ENCODE measurements at places on chromosomes 1 and 21.

DNA sequence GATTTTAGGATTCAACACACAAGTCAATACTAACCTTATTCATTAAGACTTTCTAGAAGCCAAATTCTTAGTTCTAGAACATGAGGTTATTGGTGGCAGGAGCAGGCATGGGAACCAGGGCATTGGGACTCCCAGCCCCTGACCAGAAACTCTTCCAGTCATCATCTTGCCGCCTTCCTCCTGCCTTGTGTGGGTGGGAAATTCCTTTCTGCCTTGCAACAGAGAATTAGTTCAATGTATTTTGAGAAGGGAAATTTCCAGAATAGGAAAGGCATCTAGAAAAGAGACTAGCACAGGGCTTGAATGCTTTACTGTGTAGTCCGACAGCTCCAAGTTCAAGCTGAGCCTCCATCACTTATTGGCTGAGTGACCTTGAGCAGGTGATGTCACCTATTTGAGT lies 8.7 kb downstream of the GRHL3 start:
- DNase-seq: no peak

- no peak for DNase-seq
Observed at GRCh38 chr1:189369612-189370011, 1108.1 kb downstream of the BRINP3 start.

DNA sequence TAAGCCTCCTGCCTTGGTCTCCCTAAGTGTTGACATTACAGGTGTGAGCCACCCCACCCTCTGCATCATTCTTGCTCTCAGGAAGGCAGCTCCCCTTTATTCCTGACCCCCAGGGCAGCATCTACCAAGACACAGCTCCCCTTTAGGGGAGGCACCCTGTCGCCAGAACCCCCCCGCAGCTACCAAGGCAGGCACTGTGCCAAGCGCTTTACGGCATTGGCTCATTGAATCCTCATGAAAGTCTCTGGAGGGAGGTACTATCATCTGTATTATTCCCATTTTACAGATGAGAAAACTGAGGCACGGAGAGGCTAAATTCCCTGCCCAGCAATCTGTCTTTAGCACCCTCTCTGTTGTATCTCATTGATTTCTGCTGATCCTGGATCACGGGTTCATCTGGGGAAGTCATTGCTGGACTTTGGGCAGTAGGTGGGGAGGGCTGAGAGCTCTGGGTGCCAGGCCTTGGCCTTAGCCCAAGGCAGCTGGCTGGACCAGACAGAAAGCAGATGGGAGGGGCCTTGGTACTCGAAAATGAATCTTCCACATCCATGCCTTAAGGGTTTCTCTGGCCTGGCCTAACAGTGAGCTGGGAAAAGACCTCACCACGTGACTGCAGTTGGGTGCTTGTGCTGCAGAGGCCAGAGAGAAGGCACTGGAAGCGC lies 5.9 kb downstream of the PLOD1 start:
- DNase-seq: no peak

DNA sequence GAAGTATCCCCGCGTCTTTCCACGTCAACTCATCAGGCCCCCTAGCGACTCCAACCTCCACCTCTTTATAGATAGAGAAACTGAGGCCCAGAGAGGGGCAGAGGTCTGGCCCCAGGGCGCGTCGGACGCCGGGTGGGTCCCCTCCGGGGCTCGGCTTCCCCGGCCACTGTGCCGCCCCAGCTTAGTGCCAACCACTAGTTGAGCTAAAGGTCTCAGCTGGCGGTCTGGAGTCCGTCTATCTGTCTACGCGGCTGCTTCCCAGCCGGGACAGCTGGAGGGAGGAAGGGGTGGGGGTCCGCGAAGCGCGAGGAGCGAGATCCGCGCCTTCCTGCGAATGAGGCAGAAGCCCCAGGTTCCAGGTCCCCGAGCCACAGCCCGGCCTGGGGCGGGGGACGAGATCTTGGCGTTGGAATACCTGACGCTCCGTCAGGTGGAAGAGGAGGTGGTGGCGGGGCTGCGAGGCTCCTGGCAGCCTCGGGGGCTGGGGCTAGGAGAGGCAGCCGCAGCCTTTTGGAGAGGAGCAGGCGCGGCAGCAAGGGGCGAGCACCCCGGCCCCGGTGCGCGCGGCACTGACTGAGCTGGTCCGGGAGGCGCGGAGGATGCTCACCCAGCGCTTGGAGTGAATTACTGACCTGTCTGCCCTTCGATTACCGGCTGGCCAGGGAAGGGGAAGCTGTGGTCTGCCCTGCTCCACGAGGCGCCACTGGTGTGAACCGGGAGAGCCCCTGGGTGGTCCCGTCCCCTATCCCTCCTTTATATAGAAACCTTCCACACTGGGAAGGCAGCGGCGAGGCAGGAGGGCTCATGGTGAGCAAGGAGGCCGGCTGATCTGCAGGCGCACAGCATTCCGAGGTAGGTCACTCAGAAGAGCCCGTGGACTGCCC lies 937 bp downstream of the PODN start:
- DNase-seq: no peak
